ENCODE measurements at places on chromosomes 6 and 20.
A peak's percentile ranks its signal among the peaks of the same experiment; 100 is the strongest.

- no peak for DNase-seq
These were observed 12.6 kb downstream of the DUSP22 start for GRCh38 chr6:304833-305370.

DNA sequence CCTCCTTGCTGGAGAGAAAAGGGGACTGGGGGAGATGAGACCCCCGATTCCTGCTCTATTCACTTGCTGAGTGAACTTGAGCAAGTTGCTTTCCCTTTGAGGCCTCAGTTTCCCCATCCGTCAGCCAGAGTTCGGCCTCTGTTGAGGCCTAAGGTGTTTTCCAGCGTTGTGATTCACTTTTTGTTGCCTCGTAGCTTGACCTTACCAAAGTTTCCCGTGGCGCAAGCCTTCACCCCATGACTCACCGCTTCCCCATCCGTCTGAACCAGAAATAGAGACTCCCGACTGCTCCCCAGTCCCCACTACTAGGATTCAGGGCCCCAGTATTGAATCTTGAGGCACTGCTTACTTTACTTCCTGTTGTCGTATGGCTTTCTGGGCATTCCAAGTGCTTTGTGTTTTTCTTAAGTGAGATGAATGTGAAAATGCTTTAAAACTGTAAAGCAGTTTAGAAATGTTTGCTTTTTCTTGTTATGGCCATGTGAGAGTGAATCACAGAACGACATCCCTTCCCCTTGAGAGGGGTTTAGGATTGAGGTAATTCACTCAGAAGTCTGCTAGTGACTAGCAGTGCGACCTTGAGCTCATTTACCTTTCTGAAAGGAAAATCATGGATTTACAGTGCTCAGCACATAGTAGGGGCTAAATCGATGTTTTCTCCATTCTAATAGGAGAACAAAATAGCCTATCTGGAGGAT lies 1.2 kb downstream of the CHMP4B start:
- peak; percentile 28 for DNase-seq

- DNase-seq, result no peak
These were observed 165.8 kb upstream of the SYNDIG1 start for GRCh38 chr20:24303393-24304170.

GRCh38 chr6:33029328-33030184 lies 20.2 kb upstream of the HLA-DOA start:
- DNase-seq, result peak; percentile 34

- no peak for DNase-seq
These were observed 48.2 kb downstream of the RFX6 start for GRCh38 chr6:116925088-116925794.

DNA sequence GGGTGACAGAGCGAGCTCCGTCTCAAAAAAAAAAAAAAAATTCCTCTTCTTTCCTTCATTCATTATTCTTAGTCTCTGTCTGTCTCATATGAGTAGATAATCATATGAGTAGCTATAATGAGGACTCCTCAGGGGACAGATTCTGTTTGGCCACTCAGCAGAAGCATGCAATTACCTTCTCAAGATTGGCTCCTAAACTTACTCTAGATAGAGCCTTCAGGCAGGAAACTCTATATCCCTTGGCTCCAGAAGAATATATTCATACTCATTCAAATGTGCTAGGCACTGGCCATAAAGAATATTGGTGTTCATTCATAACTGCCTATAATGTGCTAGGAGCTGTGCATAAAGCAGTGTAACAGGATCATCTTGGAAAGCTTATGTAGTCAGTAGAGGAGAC lies 2.2 kb upstream of the ACAT2 start:
- no peak for DNase-seq

DNA sequence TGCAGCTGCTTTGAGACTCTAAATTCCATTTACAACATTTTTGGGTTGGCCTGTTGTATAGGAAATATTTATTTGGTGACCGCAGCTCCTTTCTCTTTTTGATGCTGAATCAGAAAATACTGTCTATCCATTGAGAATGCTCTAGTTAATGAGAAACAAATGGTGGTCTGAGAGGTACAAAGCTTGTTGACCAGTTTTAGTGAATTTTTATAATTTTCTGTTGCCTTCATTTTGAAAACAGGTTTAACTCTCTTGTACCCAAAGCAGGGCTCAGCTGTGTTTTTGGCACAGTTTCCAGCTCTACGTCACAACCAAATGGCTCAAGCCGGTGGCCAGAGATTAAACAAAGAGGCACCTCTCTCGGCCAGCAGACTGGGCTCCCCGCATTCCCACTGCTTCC lies 113.2 kb downstream of the FNDC1 start:
- DNase-seq, result no peak

DNA sequence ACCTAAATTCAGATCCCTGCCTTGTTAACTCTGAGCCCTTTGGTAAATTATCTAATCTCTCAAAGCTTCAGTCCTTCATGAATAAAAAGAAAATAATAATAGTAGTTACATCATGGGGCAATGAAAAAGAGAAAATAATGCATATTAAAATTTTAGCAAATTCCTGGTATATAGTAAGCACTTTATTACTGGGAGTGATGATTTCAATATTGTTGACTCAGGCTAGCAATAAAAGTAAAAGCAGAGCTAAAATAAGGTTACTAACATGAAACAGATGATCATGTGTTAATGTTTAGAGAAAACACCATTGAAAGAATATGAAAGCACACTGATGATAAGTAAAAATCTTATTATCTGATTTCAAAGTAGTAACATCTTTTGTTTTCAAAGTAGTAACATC lies 13.6 kb downstream of the GINS1 start:
- DNase-seq, result no peak

DNA sequence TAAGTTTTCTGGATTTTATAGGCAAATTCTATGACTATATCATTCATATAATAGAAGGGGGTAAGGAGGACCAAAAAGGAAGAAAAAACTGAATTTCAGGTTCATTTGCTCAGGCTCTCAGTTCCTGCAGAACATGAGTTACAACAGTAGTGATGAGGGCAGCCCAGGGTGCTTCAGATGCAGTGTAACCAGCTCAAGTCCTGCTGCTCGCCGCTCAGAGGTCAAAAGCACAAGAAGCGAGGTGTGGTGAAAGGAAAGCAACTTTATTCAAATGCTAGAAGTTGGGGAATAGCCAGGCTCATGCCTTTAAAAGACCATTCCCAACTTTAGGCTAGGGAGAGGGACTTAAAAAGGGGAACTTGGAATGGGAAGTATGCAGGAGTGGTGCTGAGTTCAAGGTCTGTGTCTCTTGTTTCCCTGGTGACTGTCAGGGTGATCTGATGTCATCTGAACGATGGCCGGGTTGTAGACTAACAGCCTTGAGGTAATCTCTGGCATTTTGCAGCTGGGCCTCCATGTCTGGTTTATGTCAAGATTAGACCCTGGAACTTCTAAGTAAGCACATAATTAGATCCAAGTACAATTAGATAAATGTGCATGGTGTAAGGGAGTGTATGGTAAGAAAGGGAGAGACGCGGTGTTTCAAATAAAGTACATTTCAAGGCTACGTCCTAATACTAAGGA lies 14.5 kb upstream of the SEC63 start:
- DNase-seq, result no peak

- DNase-seq, result peak; percentile 27
These were observed 638 bp downstream of the MDN1 start for GRCh38 chr6:89818977-89819335.

- no peak for DNase-seq
These were observed 1.1 kb downstream of the SOD2 start for GRCh38 chr6:159691963-159692287.

DNA sequence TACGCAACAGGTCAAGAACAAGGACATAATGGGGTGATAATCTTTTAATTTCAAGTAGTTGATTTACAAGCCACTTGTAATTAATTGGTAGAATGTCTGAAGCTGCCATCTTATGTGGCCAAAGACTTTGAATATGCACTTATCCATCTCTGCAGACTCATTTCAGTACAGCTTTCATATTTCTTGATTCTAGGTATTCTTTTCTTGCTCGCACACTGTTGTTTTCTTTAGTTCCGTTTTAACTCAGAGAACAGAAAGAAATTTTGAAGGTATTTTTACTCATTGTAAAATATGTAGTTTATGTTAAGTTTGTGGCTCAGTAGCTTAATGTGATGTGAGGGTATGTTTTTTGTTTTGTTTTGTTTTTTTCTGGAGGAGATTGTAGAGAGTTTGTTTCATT lies 73.9 kb downstream of the UBR2 start:
- no peak for DNase-seq

DNA sequence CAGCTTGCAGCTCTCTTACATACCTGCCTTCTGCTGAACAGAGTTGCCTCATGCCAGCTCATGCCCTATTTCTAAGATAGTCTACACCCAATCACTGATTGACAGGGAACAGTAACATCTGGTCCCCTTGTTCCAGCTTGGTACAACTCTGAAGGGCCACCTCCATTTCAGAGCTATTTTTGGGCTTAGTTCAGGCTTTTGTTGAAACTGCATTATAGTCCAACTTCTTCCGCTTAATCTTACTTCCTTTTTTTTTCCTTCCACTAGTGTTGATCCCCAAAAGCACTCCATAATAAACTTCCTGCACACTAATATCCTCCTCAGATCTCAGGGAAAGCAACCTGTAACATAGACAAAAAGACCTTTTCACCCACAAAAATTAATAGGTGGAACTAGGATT lies 65.7 kb upstream of the TNFRSF21 start:
- no peak for DNase-seq

DNA sequence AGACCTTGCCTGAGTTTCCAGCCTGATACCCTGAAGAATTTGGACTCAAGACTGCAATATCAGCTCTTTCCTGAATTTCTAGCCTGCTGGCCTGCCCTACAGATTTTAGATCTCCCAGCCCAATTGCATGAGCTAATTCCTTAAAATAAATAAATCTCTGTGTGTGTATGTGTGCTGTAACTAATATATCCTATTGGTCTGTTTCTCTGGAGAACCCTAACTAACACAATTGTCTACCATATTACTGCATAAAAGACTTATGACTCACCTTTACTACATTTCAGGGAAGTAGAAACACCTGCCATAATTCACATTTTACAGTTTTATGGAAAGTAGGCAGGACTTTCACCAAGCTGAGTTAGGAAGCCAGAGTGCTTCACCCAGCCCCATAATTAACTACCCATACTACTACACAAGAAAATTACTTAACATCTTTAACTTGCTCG lies 90.7 kb upstream of the BEND6 start:
- DNase-seq, result no peak

- DNase-seq, result no peak
These were observed 50.4 kb downstream of the HMGCLL1 start for GRCh38 chr6:55528624-55529023.

DNA sequence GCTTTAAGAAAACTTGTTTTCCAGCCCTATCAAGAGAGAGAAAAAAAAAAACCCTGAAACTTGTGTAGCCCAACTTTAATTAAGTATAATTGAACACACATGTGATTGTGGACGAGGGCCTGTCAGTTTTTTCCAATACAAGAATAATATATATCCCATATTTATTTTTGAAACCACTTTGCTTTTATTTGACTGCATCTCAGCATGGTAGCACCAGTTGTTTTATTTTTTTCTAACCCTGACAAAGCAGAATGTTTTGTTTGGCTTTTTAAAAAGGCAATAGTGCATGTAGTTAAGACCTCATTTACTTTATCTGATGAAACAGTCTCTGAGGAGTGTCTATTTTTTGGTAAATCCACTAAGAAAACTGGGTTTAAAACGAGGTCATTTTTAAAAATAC lies 257.7 kb downstream of the CDKAL1 start:
- no peak for DNase-seq

Measured in CD4-positive, alpha-beta T cell treated with Interleukin-2 at 100 ng/mL for 4 hours (primary cell).